ENCODE measurements at places on chromosomes 12 and 14.

DNA sequence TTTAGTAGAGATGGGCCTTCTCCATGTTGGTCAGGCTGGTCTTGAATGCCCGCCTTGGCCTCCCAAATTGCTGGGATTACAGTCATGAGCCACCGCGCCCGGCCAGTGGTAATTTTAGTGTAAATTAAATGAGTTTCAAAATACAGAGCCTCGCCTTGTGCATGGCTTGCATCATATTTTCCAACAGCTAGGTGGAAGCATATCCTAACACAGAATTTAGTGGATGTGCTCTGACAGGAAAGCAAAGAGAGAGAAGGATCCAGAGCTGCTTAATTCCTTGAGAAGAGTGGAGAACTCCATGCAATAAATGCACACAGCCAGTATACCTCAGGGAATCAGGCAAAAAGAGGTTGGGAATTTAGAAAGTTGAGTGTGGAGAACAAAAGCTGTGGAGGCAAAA, 2.5 kb downstream of the OR6C2 start:
- peak; percentile 12 for DNase-seq

DNA sequence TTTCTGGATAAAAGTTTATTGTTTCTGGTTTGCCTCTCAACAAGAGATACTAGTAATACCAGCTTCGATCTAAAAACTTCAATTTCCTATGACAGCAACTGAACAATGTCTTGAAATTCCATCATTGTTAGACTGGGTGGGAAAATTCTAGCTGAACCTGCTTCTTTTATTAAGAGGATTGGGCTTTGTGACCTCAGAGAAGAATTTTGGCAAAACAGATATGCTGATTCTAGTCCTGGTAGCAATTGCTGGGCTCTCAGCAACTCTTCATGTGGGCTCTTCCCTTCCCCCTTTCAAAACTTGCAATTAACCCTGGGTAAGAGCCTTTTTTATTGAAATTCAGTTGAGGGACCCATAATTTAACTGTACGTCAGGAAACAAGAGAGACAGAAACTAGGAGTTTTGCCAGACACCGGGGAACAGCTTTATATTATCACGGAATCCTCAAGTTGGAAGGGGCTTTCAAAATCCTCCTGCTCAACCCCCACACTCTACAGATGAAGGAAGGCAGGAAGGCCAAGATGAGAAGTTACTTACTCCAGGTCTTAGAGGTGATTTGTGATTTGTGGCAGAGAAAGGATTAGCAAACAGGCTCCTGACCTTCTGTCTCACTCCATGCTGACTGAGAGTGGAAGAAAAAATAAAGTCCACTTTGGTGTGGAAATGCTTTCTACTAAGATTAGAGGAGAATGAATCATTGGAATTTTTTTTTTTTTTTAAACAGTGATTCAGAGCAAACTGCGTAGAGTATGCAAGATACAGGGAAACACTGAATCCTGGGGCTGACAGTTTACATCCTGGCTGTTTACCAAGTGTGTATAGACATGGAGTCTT, 239.0 kb upstream of the ATP2B1 start:
- peak; percentile 77 for DNase-seq

GRCh38 chr12:27711317-27711682, 668 bp downstream of the MRPS35 start:
- DNase-seq: peak; percentile 30

DNA sequence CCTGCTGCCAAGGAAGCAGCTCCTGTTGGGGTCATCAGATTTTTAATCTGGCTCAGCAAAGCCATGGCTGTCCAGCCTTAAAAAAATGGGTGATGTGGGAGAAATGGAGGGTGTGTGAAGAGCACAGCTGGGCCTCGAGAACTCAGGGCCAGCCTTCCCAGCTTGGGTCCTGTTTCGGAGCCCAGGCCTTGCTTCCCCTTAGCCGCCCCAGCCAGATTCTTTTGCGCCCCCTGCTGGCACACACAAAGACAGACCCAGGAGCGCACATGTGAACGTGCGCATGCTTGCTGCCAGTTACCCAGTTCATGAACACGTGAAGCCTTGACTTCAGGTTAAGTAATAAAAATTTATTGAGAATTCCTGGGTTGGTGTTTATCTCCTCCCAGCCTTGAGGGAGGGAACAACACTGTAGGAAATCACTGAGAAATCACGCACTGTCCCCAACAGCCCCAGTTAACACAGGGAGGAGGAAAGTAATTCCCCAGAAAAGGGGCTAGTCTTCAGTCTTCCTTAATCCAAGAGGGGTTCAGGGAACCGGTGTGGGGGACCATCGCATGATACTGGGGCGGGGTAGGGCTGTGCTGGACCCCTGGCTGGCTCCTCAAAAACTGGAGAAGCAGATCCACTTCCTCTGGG, 5.3 kb downstream of the PHB2 start:
- peak; percentile 94 for DNase-seq

DNA sequence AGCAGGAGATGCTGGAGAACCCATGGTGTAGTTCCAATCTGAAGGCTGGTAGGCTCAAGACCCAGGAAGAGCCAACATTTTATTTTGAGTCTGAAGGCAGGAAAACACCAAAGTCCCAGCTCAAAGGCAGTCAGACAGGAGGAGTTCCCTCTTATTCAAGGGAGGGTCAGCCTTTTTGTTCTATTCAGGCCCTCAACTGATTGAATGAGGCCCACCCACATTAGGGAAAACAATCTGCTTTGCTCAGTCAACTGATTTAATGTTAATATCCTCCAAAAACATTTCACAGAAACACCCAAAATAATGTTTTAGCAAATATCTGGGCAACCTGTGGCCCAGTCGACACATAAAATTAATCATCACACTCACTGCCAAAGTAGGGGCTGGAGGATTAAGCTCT, 130.8 kb downstream of the LMNTD1 start:
- no peak for DNase-seq

- peak; percentile 46 for DNase-seq
These were observed 1.2 kb downstream of the ATP6V0A2 start for GRCh38 chr12:123713398-123713797.

DNA sequence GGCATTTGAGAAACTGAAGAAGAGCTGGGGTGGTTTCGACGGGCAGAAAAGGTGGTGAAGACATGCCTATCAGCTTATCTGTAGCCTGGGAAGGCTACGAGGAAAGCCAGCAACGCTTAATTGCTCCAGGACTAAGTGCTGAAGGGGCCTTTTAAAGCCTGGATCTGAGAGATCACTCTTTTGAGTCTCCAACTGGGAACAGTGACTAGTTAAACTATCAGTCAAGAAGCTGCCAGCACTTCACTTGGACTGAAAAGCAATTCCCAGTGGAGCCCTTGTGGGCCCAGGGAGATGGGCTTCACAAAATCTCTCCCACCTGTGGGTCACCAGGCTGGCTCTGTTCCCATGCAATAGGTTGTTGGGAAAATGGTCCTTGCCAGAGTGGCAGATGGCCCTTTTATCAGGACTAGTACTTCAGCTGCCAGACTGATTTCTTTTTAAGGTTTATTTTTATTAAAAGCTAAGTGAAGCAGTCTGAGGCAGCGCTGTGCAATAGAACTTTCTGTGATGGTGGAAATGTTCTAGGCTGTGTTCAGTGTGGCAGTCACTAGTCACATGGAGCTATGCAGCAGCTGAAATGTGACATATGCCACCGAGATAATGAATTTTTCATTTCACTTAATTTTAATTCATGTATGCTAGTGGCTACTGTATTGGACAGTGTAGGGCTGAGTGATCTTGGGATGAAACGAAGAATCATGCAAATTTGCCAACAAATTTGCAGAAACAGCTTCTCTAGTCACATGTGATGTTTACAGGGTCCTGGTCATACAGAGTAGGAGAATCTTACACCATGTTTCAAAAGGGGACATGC, 276.8 kb downstream of the PCNX1 start:
- no peak for DNase-seq

DNA sequence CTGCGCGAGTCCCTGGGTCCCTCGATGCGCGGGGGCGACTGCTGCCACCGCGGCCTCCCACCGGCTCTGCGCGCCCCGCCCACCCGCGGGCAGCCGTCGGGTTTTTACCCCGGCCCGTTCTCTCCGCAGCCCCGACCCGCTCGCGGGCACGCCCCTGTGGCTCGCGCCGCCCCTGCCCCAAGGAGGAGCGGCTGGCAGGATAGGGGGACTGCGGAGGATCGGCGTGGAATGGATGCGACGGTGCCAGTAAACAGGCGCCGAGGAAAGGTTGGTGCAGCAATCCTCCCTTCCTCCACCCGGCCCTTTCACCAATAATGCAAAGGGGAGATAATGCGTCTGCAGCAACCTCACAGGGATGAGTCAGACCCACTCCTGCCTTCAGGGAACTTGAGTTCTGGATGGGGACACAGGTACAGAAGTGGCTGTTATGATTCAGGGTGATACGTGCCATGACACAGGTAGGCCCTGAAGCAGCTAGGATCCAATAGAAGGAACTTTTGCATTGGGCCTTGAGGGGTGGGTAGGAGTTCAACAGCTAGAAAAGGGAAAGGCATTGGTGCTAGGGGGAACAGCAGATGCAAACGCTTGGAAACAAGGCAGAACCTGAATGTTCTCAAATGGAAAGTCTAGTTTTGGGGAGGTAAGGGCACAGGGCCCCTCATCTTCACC, 554 bp upstream of the DEGS2 start:
- DNase-seq: peak; percentile 25
